ENCODE measurements at places on chromosomes 2 and 18.
A peak's percentile ranks its signal among the peaks of the same experiment; 100 is the strongest.

DNA sequence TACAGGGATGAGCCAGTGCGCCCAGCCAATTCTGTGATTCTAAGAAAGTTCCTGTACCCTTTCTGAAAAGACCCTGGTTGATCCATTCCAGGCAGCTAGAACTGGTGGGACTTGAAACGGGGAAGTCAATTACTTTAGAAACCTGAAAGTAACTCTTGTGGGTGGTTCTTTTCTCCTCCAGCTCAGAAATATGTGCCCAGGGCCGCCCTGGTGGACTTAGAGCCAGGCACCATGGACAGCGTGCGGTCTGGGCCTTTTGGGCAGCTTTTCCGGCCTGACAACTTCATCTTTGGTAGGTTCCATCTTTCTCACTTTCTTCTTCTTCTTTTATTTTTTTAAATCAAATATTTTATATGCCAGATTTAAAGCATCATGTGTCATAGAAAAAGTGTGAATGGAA is 2.7 kb downstream of the TUBB6 start:
- DNase-seq = no peak

DNA sequence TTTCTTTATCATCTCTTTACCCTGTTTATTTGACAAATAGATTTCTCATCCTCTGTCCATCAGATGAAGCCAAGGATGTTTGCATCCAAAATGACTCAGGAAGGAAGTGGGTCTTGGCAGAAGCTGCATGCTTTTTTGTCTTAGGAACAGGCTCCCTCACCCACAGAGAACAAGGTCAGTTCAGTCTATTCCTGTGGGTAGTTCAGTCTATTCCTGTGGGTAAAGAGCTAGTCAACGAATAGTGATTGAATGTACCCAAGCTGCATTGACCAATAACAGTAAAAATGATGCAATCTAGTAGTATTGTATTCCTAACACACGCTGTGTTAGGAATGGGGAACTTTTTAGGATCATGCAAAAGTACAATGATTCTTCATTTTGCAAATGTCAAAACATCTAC is 290.8 kb upstream of the TANK start:
- DNase-seq = no peak

GRCh38 chr2:795531-796041 is 118.4 kb upstream of the TMEM18 start:
- DNase-seq = no peak

GRCh38 chr18:35578481-35578880 is 3.1 kb upstream of the GALNT1 start:
- no peak for DNase-seq

GRCh38 chr18:41323044-41323443 is 632.0 kb upstream of the PIK3C3 start:
- DNase-seq = no peak

GRCh38 chr2:217614498-217614897 is 388.3 kb downstream of the TNS1 start:
- no peak for DNase-seq

DNA sequence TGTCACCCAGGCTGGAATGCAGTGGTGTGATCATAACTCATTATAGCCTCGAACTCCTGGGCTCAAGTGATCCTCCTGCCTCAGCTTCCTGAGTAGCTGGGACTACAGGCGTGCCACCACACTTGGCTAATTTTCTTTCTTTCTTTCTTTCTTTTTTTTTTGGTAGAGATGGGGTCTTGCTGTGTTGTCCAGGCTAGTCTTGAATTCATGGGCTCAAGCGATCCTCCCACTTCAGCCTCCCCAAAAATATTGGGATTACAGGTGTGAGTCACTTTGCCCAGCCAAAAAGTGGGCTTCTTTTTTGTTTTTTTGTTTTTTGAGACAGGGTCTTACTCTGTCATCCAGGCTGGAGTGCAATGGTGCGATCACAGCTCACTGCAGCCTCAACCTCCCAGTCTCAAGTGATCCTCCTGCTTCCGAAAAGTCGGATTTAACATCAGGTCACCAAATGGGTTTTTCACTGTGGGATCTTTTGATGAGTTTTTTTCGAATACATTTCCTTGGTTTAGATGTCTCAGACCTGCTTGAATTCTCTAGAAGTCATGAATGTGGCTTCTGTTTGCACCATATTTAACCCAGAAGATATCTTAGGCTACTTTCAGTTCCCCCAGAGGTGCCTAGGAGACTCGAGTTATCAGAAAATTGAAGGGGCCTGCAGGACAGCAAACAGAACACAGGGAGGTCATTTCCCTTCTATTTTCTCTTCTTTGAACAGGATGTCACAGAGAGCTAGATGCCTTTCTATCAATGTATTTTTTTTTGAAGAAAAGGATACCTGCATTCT is 8.9 kb downstream of the RAB31 start:
- DNase-seq = no peak

DNA sequence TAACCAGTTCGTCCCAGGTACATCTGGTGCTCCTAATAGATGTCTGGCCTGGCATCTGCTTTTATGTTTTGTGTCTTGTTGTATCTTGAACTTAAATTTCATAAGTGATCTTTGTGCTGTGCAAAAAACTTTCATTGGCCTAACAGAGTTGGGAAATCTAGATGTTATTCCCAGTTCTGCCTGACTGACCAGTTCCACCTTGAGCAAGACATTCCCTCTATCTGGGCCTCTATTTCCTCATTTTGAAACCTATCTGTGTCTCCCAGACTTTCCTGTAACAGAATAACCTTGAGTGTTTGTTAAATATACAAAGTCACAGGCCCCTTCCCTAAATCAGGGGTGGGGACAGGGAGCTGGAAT is 90.5 kb upstream of the MSH2 start:
- no peak for DNase-seq

GRCh38 chr2:68762665-68763064 is 28.1 kb downstream of the ARHGAP25 start:
- no peak for DNase-seq

DNA sequence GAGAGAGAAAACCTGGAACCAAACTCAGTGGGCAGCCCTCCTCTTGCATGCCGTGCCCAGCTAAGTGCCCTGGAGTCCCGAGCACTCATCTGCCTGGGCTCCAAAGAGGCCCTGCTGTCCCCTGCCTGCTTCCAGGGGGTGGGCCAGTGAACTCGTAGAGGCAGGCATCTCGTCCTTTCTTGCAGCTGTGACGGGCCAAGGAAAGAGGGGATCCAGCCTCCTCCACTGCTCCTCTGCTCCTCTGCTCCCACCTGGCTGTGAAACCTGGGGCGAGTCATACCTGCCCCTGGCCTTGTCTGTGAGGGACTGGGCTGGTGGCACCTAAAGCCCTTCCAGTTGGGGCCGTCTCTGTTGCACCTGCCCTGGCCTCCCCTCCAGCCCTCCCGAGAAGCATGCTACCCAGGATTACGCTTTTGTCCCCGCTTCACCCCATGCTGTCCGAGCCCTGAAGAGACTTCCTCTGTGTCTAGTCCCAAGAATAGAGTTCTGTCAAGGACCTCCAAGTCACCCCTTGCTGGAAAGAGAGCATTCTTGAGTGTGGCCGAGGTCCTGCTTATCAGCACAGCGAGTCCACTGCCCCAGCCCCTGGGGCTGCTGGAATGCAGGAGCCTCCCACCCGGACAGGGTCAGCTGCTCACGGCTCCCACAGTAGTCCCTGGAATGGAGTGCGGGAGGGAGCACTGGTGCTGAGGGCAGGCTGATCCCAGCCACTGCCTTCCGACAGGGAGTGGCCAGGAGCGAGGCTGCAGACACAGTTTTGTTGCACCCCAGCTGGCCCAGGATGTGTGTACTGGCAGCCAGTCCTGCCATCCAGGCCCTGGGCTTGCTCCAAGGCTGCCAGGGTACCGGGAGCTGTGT is 14.3 kb downstream of the KCNK3 start:
- DNase-seq = no peak

DNA sequence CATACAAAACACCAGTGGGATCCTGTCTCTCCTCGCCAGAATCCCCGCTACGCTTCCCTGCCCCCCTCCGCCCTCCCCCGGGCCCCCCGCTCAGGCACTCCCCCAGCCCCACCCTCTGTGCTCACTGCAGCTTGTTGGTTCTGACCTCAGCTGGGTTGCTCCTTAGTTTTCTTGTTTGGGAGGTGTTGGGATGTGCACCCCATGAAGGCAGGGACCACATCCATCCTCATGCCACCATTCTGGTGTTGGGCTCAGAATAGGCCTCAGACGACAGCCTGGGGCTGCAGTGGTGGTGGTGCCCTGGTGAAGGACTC is 4.6 kb downstream of the SNED1 start:
- DNase-seq = peak; percentile 7

DNA sequence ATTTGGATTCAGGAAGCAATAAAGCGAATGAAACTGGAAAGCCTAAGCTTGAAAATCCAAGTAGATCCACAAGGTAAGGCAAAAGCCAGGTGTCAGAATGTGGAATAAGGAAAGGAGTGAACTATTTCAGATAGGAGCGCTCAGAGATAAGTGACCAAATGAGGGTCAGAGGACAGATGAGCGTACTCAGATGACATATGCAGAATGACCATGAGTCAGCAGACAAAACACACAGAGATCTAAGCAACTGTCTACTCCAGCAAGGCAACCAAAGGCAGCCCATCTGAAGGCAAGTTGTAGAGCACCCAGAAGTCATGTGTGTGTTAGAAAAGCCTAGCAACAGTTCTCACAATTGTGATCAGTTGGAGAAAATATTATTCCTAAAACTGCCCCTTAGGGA is 548.4 kb upstream of the FSHR start:
- DNase-seq = no peak

- no peak for DNase-seq
Measured at GRCh38 chr18:59343926-59344325, 15.1 kb downstream of the LMAN1 start.

- no peak for DNase-seq
Measured at GRCh38 chr2:177753682-177754491, 318.7 kb downstream of the PDE11A start.

DNA sequence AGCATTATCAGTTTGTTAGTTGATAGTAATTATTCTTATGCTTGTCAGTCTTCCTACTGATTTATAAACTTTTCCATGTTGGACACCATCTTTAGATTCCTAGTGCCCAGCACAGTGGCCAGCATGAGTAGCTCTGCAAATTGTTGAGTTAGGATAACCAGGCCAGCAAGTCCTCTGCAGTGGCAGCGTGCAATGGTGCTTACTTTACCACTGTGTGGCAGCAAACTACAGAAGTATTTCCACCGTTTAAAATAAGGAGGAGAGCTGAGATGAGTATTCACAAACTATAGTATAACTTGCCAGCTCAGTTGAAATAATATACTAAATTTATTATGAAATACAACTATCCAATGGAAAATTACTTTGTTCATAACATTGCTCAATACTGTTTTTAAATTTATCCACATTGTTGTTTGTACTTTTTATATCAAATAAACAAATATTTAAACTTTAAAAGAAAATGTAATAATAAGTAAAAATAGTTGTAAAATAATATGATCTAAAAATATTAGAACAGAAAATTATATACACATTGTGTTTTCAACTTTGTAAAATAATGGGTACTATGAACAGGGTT is 9.3 kb upstream of the THADA start:
- DNase-seq = peak; percentile 45

DNA sequence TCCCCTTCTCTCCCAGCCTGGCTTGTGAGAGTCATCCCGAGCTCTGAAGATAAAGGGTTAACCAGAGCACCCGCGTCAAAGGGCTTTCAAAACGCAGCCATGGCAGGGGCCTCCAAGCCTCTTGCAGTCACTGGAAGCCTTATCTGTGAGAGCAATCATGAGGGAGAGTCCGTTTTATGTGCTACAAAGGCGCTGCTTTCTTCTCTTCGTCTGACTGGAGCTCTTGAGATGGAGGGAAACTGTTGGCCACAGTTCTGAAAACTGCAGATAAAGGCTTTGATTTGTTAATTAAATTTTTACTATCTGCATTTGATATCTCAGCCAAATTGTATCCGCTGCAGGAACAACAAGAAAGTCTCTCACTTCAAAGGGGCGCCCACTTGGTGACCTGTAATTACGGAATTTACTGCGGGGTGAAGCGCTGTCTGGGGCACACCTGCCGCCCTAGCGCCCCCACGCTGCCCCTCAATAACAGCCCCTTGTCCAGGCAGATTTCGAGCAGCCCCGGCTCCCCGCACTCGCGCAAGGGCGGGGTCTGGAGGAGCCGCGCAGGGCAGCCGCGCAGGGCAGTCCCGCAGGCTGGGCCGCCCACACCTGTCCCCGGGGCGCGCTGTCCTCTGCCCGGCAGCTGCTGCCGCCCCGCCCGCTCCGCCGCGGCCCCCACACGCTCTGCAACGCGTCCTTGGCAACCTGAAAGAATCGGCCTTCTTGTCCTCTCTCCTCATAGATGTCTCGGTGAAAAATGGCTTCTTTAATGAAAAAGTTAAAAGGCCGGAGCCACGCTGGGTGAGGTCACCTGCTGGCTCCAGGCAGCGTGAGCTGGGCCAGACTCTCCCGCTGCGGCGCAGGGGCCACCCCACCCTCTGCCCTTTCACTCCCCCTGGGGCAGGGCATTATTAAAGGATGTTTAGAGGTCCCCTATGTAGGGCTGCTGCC is 217.9 kb downstream of the VAPA start:
- DNase-seq = no peak

DNA sequence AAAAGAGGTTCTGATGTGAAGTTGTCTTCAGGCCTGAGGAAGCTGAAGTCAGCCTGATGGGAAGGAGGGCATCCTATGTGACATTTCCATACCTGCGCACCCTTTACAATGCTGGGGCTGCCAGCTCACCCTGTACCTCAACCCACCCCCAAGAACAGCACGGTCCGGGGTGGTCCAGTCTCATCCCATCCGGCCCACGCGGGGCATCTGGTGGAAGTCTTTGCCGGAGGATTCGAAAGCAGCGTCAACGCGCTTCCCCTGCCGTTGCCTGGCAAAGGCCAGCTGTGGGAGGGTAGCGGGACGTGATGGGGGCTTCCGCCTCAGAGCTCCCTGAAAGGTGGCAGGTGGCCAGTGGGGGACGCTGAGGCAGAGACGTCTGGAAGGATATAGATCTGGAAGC is 113.6 kb upstream of the ANKRD30BL start:
- no peak for DNase-seq

GRCh38 chr2:109153005-109153784 is 24.2 kb downstream of the SH3RF3 start:
- DNase-seq = no peak

DNA sequence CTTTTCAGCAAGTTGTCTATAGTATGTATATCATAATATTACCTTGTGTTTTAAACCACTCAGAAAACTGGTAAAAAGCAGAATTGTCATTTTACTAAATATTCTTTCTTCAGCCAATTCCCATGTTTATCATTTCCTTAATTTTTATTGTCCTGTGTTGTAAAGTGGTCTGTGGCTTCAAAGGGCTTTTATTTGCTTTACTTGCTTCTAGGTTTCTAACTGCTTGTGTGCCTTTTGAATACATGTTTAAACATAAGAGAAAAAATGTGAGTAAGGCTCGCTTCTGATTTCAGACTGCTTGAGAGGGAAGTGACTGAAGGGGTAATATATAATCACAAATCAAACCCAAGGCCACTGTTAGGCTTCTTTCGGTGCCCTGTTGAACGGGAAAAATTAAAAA is 407.5 kb upstream of the NRP2 start:
- no peak for DNase-seq

Data from stimulated activated CD8-positive, alpha-beta memory T cell treated with anti-CD3 and anti-CD28 coated beads, Interleukin-4, amount 100 ng/mL, for 48 hours (primary cell).